Stimulated activated CD8-positive, alpha-beta memory T cell treated with anti-CD3 and anti-CD28 coated beads, Interleukin-4, amount 100 ng/mL, for 48 hours (primary cell): ENCODE measurements at places on chromosomes 5 and 9.
A peak's percentile ranks its signal among the peaks of the same experiment; 100 is the strongest.

GRCh38 chr5:73452215-73452614, 3.6 kb upstream of the FOXD1 start:
- no peak for DNase-seq

GRCh38 chr5:71832812-71833715, 114.0 kb downstream of the CARTPT start:
- DNase-seq: no peak

- no peak for DNase-seq
Observed at GRCh38 chr9:71755869-71756268, 12.4 kb downstream of the CEMIP2 start.

DNA sequence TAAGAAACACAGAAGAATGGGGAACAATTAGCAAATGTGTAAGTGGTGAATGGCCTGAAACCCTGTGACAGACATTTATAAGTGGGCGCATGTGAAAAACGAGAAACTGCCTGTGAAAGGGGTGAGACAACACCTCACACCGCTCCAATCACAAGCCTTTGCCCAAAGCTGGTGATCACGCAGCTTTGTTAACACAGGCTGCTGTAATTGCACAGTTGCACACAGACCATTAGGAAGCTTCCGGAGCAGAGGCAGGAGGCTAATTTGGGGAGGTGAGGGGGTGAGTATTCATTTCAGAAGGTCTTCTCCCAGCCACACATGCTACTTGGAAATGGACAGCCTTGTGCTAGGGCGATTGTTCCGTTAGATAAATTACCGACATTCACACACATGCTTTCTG, 294.0 kb downstream of the MED10 start:
- DNase-seq: no peak

- no peak for DNase-seq
Observed at GRCh38 chr5:154408811-154409210, 37.0 kb upstream of the SAP30L start.

DNA sequence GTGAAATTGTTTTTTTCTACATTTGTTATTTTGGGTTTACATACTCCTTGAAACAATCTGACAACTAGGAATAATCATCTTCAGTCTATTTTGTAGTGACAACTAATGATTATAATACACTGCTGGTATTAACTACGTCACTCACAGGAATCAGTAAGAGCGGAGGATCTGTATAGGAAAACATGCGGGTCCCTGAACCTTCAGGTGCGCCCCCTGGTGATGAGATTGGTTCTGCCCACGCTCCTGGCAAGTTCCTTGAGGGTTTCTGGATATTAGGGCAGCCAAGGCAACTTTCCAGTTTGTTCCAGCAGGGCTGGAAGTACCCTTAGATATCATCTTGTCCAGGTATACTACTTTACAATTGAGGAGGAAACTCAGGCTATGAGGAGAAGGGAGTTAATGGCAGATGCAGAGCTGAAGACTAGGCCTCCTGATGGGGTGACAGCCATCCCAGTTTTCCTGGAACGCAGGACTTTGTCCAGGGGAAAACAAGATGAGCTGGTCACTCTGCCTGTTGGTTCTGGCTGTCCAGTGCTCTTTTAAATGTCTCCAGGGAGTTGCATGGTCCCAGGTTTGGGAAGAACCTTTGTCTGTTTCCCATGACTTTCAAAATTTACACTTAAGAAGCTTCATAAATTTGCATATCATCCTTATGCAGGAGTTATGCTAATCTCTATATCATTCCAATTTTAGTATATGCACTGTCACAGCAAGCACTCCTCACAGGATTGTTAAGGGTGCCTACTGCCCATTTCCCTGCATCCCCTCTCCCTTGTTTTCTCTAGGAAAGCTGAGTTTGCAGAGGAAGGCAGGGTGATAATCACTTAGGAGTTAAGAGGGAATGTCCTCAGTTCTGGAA, 14.9 kb upstream of the WNT8A start:
- DNase-seq: peak; percentile 88

DNA sequence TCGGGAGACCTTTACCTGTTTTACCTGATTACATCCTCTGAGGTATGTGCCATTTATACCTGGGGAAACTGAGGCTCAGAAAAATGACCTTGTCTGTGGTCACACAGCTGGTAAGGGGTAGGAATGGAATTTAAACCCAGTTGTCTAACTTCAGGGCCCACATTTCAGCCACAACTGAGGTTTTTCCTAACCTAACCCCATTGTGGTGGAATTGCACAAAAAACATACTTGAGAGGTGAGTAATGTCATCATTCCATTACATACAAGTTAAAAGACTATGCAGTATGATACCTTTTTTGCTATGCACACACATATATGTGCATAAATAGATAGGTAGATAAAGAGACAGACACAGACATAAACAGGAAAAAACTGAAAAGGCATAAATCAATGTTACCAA, 14.1 kb downstream of the FGF1 start:
- DNase-seq: no peak
